ENCODE measurements at places on chromosomes 12 and 14. TPM values are rescaled to one million over a fixed set of nuclear protein-coding genes. Genes with fewer than 3 reads are reported as not detected.
A peak's percentile ranks its signal among the peaks of the same experiment; 100 is the strongest.

- no peak for DNase-seq
These were observed 12.6 kb downstream of the RASSF9 start for GRCh38 chr12:85823436-85824180.

- no peak for DNase-seq
These were observed 45.5 kb upstream of the EML1 start for GRCh38 chr14:99747582-99748330.

- peak; percentile 83 for DNase-seq
These were observed 7.1 kb downstream of the ZFP36L1 start for GRCh38 chr14:68785534-68786490.

GRCh38 chr12:5348057-5348456, 83.9 kb upstream of the NTF3 start:
- DNase-seq, result no peak

GRCh38 chr14:75418850-75419768, 8.7 kb upstream of the JDP2 start:
- no peak for DNase-seq

DNA sequence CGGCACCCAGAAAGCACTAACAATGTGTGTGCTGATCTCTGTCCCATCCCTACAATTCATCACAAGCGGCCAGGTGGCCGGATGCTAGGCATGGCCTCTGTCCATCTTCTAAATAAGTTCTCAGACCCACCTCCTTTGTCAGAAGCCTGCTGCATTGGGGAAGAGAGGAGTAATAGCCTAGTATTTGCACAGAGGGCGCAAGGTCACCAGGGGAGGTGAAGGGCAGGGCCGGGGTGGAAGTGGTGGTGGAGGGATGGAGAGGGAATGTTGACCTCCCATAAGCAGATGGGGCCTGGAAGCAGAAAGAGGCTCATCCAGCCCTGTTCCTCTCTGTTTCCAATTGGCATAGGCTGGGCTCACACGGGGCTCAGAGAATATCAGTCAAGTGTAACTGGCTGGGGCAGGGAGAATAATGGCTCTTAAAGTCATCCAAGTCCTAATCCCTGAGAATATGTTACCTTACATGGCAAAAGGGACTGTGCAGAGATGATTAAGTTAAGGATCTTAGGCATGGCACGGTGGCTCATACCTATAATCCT, 6.9 kb downstream of the RILPL1 start:
- no peak for DNase-seq

- no peak for DNase-seq
These were observed 3.3 kb upstream of the NUDT14 start for GRCh38 chr14:105184461-105184860.

DNA sequence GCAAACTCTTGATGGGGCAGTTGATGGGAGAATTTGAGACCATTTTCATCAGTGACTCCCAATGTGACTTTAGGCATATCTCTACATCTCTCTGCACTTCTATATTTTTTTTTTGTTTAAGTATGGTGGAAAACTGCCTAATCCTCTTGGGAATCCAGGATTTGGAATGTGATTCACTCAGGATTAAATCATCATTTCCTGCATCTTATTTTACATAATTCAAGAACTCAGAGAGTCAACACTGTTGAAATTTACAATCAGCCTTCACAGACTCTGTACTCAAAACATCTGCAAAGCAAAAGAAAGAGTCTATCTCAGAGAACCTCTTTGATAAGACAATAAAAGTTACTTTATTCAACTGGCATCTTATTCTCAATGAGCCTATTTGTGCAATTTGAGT, 260.7 kb upstream of the NOS1 start:
- no peak for DNase-seq

The RITA1 gene
- total RNA-seq, result 27.6 TPM

The LMNTD1 gene
- not detected for total RNA-seq

The TBX3 gene
- total RNA-seq, result 114 TPM

The GLT1D1 gene
- total RNA-seq, result not detected

The FGF6 gene
- total RNA-seq, result not detected

The BIN2 gene
- total RNA-seq, result not detected
